NCI-H1105 (cell line): ENCODE measurements at places on chromosomes 12 and 14.
A peak's percentile ranks its signal among the peaks of the same experiment; 100 is the strongest.

DNA sequence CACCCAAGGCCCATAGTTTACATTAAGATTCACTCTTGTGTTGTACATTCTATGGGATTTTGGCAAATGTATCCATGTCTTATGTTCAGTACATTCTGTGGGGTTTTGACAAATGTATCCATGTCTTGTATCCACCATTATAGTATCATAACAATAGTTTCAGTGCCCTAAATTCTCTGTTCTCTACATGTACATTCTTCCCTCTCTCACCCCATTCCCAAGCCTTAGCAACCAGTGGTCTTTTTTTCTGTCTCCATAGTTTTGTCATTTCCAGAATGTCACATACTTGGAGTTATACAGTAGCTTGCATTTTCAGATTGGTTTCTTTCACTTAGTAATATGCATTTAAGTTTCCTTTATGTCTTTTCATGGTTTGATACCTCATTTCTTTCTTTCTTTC is 6.7 kb downstream of the TOGARAM1 start:
- DNase-seq = no peak

DNA sequence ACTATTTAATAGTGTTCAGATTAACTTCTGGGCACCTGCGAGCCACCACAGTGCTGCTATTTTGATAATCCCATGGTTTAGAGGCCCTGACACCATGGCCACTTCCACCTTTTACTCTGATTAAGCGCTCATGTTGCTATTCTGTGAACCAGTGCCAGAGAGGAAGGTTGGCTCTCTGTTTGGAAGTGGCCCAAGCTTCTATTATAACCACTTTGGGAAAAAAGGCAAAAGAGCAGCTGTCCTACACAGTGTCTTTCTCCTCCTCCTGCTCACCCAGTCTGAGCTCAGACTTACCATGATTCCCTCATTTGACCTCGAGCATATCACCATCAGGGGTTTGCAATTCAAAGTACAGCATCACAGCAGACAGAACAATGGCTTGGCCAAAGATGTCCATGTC is 23.3 kb downstream of the DYRK2 start:
- no peak for DNase-seq

DNA sequence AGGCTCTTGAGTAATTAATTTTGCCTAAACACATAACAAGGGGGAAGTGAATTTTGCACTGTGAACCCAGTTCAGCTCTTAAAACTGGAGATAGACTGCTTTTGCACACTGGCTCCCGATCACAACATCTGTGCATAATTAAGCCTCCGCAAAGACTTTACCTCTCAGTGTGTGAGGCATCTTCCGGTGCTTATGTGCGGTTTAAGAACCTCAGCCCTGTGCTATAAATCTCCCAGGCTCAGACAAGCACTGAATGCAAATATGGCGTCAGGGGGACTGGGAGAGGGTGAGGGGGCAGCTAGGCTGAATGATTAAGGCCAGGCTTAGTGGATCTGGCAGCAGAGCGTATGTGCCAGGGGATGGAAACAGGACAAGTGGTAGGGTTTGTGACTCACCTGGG is 103.3 kb downstream of the ADCK1 start:
- DNase-seq = no peak

- DNase-seq = no peak
Observed at GRCh38 chr12:11901701-11902524, 168.8 kb upstream of the BCL2L14 start.

GRCh38 chr12:44314007-44314500 is 478.2 kb downstream of the TMEM117 start:
- DNase-seq = no peak

DNA sequence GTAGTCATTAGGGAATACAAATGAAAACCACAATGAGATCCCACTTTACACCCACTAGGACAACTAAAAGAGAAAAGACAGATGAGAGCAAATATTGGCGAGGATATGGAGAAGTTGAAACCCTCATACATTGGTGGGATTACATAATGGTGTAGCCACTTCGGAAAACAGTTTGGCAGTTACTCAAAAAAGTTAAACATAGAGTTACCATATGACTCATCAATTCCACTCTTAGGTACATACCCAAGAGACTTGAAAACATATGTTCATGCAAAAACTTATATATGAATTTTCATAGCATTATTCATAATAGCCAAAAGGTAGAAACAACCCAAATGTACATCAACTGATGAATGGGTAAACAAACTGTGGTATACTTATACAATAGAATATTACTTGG is 27.1 kb downstream of the ALDH1L2 start:
- no peak for DNase-seq

GRCh38 chr14:61077951-61078720 is 97.1 kb downstream of the SLC38A6 start:
- no peak for DNase-seq

DNA sequence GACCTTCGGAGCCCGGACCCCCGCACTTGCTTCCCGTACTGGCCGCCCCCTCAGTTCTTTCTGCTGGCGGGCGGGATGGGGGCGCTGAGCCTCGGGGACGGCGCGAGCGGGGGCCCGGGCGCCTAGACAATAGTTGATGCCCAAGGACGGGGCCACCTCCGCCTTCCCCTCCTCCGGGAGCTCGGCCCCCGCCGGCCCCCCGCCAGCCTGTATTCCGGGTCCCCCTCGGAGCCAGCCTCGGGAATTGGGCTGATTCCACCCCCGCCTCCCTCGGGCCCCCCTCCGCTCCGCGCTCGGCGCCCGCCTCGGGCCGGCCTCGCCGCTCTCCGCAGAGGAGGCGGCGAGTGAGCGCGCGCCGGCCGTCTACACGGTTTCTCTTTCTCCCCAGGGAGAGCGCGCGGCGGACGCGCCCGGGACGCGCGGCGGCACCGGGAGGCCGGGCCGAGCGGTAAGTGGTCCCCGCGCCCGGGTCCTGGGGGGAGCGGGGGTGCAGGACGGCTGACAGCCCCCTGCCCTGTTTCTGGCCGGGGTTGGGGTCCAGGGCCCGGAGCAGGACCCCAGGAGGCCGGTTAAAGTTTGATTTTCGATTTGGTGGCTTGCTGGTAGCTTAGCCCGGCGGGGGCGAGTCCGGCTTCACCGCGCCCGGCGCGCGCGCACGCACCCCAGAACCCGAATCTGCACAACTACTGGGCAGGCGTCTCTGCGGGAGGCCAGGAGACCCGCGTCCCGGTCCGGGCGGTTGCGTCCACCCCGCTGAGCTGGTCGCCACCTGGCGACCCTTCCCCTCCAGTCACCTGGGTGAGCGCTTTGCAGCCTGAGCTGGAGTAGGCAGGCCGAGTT is 413.7 kb downstream of the PCNX1 start:
- peak; percentile 47 for DNase-seq

DNA sequence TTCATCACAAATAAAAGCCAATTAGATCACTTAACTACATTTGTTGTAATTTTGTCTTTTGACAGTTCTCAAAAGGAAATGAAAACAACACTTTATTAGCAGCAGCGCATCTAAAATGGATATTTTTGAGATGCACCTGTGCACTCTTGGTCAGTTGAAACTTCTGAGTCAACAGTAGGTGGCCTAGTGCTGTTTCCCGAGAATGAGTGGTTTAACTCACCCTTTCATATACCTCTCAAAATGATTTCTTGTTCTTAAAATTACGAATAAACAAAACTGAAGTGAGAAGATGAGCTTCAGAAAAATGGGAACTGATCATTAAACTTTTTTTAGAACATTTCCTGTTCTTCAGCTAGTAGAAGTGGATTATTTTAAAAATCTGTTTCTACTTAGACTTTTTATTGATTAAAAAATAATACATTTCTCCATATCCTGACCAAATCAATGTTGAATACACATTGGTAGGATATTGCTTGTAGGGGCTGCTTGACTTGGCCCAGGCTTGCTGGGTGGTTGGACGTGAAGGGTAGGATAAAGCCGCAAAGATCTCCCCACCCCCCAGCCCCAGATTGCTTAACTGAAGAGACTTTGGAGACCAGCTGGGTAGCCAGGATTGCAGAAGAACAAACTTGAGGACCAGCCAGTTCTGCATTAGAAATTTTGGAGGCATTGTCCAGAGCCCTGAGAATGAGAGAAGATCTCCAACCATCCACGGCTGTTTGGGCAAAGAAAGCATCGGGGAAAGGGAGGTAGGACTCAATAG is 22.3 kb upstream of the STK38L start:
- no peak for DNase-seq

GRCh38 chr12:106436164-106436563 is 78.6 kb downstream of the POLR3B start:
- no peak for DNase-seq

- DNase-seq = no peak
Observed at GRCh38 chr14:33940561-33941011, 10.3 kb downstream of the EGLN3 start.
